ENCODE measurements at places on chromosomes 1 and 21.

DNA sequence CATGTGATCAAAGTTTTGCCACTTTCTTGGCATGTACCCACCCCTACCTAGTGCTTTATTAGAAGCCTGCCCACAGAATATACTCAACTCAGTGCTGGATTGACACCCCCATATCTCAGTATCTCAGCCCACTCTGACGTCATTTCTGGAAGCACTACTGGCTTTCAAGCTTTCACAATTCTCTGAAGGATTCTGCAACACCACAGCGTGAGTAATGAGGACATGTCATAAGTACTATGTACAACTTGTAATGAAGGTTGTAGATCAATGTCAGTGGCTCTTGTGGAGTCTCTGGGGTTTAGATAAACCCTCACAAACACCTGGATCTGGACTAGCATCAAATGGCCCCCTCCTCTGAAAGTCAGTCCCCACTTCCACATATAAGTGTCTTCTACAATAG is 57.2 kb downstream of the TNFSF4 start:
- no peak for DNase-seq

DNA sequence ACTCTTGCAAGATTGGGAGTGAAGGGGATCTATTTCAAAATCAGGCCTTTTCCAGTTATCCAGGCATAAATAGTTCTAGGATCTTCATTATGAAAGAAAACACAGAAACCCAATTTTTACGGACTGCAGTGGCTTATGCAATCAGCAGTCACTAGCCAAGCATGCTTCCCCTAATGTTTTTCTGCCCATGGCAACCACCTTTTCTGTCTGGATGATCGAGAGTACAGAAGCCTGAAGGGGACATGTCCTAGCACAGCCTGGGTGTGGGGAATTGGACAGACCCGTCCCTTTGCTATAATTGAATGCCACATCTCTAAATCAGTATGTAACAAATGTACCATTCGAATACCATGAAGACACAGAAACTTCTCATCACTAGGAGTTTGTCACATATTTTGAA is 29.8 kb upstream of the NCAM2 start:
- no peak for DNase-seq

DNA sequence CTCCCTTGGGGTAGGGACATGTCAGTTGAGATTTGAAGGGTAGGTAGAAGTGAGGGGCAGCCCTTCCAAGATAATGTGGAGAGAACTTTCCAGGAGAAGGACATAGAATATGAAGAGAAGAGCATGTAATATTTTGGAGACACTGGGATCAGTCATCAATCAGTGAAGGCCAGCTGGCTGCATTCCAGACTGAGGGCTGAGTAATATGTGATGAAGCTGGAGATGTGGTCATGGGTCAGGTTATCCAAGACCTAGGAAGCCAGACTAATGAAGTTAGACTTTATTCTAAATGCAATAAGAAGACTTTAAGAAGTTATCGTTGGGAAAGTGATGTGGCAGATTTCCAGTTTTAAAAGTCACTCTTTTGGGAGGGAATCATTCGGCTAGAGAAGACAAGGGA is 262.0 kb downstream of the HMCN1 start:
- no peak for DNase-seq

GRCh38 chr1:232630047-232630893 is at the start of gene SIPA1L2:
Gene SIPA1L2, minus strand, starts transcription at chr1:232630133. Its CDS starts 114,794 bp downstream, at chr1:232515339.
- peak; percentile 94 for DNase-seq

GRCh38 chr1:9078015-9078751 is 8.7 kb upstream of the SLC2A5 start:
- no peak for DNase-seq

GRCh38 chr1:151356696-151357095 is 9.6 kb upstream of the RFX5 start:
- no peak for DNase-seq

GRCh38 chr21:14273736-14274538 is 58.0 kb downstream of the RBM11 start:
- DNase-seq = no peak

DNA sequence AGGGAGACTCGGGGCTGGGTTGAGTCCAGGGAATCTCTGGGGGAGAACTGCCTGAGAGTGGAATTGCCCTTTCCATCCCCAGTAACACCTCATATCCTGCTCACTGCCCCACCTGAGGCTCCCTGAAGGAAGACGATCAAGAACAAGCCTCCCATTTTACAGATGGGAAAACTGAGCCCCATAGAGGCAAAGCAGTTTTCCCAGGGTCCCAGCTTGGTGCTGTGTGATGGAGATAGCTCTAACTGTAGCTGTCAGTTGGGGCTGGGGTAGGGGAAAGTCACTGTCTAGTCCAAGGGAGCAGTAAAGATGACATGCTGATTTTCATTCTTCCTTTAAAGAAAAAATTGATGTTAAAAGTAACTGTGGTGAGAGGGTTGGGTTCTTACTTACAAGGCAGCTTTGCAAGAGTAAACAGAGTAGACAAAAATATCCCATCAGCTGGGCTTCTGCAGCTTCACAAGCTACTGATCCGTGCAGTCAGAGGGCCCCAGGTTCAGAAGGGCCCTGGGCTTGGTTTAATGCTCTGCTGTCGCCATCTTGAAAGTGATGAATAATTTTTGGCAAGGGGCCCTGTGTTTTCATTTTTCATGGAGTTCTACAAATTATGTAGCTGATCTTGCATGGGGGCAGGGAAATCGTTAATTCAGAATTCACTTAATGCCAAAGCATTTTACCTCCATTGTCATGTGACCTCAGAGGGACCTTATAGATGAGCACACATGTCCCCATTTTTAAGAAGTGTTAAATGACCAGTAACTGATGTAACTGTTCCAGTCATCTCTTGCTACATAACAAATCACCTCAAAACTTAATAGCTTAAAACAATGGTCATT is 17.6 kb upstream of the TNFRSF1B start:
- DNase-seq = no peak

DNA sequence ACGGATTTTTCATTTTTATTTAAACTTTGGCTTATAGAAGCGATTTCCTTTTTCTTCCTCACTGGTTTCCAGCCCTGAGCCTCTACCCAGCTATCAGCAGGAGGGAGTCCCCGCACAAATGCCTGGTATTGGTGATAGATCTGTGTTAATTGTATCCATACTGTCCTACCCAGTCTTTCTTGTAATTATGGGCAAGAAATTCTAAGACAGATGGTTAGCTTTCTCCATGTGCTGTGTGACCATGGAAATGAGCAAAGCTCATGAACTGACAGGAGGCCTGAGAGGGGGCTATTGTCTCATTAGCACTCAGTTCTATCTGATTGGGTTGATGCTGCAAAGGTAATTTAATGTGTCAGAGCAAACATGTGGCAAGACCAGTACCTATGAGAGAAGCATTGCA is 108.1 kb upstream of the IVNS1ABP start:
- DNase-seq = no peak

- no peak for DNase-seq
These were observed 96.5 kb upstream of the CLDN14 start for GRCh38 chr21:36576441-36576840.

DNA sequence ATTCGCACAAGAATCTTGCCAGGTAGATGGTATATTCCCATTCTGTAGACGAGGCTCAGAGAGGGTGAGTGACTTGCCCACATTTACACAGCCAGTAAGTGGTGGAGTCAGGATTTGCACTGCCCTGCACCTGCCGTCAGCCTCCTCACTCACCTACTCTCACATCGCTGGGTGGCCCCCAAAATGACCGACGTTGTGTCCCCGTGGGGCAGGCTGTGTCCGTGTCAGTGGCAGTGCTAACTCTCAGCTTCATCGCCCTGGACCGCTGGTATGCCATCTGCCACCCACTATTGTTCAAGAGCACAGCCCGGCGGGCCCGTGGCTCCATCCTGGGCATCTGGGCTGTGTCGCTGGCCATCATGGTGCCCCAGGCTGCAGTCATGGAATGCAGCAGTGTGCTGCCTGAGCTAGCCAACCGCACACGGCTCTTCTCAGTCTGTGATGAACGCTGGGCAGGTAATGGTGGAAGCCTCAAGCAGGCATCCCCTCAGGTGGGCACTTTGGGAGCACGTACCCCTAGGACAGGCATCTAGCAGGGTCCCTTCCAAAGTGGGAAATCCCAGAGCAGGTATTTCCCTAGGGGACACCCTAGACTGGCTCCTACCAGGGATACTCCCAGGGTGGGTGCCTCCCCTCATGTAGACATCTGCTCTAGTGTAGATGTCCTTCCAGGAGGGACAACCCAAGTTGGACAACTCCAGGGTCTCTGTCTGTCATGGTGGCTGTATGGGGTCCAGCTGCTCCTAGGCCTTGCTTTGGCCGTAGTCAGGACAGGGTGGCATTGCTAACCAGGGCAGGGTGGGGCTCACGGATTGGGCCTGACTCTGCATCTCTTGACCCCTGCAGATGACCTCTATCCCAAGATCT is 3.4 kb downstream of the HCRTR1 start:
- no peak for DNase-seq

GRCh38 chr1:227316456-227316855 is 1.8 kb downstream of the CDC42BPA start:
- DNase-seq = no peak

GRCh38 chr1:163147019-163147418 is 55.7 kb downstream of the RGS5 start:
- no peak for DNase-seq

DNA sequence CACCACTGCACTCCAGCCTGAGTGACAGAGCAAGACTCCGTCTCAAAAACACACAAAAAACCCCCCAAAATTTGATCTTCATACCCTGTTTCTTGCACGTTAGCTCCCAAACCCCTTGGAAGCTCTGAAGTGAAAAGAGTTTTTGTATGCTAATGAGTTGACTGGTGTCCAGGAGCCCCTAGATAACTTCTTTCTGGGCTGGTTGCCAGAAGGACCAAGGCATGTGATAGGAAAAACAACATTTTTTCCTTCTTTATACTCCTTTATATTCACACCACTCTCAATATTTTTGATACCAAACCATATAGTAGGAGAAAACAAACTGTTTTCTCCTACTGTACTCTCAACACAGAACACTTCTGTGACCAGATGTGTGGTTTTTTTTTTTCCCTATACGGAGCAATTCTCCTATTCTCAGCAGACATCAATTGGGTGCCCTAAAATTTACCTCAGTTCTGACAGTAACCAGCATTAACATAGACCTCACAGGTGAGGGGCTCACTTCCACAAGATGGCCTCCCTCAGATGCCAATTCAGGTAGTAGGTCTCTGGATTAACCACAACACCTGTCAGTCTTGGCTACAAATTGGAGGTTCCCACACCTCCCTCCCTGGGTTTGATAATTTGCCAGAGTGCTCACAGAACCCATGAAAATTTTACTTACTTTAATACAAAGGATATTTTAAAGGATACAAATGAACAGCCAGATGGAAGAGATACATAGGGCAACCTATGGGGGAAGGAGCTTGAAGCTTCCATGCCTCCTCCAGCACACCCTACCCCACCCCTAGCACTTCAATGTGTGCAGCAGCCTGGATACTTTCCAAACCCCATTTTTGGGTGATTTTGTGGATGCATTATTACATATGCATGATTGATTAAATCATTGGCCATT is 25.6 kb downstream of the ZYG11B start:
- peak; percentile 42 for DNase-seq

DNA sequence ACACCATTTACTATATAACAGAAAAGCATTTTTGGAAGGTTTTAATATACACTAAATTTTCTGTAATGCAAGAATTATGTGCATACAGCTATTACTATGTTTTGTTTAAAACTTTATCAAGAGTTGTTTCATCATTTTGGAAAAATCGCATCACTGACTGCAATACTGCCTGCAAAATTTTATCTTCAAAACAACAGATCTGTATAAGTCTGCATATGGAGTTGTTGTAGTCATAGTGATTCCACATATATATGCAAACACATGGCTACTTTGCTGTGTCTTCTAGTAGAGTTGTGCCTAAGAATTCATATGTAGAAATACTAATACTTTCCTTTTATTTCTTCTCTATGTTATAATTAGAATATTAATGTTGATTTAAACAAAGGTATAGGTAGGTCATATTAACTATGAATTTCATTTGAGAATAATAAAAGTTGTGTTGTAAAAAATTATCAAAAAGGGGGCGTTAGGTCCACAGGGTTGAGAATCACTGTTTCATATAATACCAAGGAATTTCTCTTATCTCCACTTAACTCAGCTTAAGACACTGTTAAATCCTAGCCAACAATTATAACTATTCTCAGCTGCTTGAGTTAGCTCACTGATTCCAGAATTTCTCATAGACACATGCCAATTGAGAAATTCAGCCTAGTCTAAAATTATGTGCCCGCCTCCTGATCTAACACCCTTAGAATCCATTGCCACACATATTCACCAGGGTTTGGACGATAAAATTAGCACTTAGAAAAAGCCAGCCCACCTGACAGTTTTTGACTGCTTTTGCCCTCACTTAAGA is 22.9 kb upstream of the LAMC1 start:
- no peak for DNase-seq

DNA sequence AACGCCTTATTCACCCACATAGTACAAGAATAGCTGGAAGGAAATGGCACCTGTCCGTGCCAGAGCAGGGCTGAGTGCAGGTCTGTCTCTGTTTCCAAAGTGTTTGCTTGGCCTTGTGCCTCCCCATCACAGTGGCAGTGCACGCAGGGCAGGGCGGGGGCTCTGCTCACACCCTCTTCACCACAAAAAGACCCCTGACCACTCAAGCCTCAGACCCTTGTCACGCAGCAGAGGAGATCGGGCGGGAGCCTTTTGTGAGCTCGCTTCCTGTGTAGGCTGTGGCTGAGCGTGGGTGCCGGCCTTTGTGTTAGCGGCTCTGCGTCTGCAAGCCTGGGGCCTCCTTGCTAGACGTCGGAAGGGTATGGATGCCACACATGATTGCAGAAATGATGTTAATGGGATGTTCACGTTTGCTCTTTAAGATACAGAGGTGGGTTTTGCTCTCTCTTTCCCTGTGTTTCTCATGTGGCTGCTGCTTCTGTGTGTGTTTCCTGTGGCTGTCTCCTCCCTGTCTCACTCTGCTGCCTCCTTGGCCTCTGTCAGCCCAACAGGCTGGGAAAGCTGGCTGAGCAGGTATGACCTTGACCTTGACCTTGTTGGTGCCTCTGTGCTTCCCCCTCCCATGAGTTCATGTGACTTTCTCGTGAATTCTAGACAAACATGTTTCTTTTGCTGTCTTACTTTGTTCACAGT is 45.4 kb downstream of the S100B start:
- peak; percentile 20 for DNase-seq

GRCh38 chr1:207058252-207058651 is 5.2 kb downstream of the PFKFB2 start:
- no peak for DNase-seq

DNA sequence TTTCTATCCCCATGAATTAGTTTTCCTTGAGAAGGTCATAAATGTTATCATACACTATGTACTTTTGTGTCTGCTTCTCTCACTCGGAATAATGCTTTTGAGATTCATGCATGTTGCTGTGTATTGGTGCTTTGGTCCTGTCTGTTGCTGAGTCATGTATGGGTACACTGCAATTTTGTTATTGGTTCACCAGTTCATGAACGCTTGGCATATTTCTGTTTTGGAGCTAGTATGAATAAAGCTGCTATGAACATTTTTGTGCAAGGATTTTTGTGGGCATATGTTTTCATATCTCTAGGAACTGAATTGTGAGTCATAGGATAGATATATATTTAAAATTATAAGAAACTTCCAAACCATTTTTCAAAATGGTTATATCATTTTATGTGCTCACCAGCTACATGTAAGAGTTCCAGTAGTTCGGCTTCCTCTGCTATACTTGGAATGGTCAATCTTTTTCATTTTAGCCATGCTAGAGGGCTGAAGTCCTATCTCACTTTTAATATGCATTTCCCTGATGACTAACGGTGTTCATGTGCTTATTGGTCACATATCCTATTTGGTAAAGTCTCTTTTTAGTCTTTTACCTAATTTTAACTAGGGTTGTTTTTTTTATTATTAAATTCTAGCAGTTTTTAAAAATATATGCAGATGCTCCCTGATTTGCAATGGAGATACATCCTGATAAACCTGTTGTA is 38.2 kb downstream of the ETS2 start:
- DNase-seq = no peak

GRCh38 chr1:226076378-226076777 is 13.9 kb downstream of the H3-3A start:
- DNase-seq = no peak

All from renal pelvis (tissue), 12 donors.